ENCODE measurements at places on chromosomes 3 and 15.

- DNase-seq, result no peak
Measured at GRCh38 chr3:102200560-102200959, 234.3 kb upstream of the ZPLD1 start.

GRCh38 chr15:90095521-90095959, 6.7 kb downstream of the IDH2 start:
- no peak for DNase-seq

DNA sequence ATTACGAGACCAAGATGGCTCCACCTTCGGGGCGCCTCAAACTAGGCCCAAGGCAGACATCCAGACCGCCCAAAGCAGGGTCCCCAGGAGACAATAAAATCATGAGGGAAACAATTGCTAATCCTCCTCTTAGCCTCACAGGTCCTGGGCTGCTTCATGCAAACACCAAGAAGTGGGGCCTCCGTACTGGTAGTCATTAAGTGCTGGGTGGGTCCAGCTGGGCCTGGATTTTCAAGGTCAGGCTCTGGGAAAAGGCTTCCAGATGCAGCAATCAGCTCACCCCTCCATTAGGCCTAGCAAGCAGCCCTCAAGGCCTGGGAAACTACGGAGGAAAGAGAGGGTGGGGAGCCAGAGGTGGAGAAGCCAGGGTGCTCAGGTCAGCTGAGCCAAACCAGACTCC, 634 bp downstream of the FBXL22 start:
- no peak for DNase-seq

GRCh38 chr3:4503050-4503449, 9.9 kb downstream of the ITPR1 start:
- no peak for DNase-seq
